ENCODE measurements at places on chromosomes 4 and X.

- DNase-seq = no peak
Measured at GRCh38 chr4:185591679-185592141, 56.4 kb upstream of the PDLIM3 start.

GRCh38 chrX:18548996-18549395, 122.9 kb downstream of the RS1 start:
- DNase-seq = no peak

GRCh38 chrX:49754233-49754857, 58.6 kb upstream of the PAGE1 start:
- peak; percentile 4 for DNase-seq

- DNase-seq = no peak
Measured at GRCh38 chr4:1945912-1946311, 62.9 kb downstream of the NELFA start.

DNA sequence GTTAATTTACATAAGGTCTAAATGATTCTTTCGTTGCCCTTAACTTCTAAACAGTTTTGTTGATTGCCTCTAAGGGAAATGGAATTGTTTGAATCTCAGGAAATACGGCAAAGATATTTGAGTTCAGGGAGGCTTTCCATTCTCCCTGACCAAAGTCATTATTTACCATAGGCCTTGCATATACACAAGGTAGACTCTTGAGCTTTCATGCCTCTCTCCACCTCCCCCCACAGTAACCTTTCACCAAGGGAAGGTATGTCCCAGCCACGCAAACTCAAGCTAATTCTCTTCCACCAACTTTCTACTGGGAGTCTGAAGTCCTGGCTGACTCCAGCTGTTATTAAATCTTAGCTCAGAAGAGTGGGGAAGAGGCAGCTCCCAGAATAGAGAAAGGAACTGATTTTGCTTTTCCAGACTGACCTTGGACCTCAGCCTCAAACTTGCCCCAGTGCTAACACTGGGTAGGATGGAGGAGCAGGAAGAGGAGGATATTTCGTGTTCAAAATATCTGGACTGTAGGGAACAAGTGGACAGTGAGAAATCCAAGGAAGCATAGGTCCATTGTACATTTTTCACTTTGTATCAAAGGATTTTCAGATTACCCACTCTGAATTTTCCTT, 1.4 kb downstream of the IGSF1 start:
- no peak for DNase-seq

DNA sequence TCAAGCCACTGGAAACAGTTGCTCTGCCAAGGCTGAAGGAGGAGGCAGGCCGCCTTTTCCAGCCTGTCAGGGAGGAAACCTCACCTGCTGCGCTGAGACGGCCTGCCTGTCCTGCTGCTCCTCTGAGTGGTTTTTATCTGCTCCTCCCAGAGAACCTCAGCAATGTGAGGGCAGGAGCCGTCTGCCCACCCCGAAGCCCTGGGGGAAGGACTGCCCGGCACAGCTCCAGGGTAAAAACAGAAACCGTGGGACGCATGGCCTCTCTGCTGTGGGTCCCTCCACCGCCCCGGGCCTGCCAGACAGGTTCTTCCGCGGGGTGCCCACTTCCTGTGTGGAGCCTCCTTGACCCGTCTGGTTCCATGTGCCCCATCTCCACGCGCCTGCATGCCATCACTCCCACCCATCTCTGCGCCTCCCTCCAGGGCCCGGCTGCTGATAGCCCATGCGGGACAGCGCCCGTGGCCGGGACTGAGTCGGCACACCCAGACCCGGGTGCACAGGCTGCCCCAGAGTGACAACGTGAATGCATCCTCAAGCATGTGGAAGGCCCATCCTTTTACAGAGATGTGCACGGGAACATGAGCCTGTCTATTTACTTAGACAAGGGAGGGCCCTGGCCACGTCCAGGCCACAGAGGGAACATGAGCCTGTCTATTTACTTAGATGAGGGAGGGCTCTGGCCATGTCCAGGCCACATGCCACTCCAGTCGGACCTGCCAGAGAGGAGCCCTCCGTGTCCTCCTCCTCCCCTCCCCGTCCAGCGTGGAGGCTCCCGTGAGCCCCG, 4.0 kb upstream of the SLC49A3 start:
- no peak for DNase-seq

- DNase-seq = no peak
Measured at GRCh38 chr4:81922313-81922712, 450.6 kb upstream of the RASGEF1B start.

GRCh38 chr4:38469410-38469809, 194.6 kb upstream of the KLF3 start:
- no peak for DNase-seq
